ENCODE measurements at places on chromosomes 6 and 20.

GRCh38 chr6:114195631-114196403, 147.0 kb downstream of the HS3ST5 start:
- DNase-seq = no peak

DNA sequence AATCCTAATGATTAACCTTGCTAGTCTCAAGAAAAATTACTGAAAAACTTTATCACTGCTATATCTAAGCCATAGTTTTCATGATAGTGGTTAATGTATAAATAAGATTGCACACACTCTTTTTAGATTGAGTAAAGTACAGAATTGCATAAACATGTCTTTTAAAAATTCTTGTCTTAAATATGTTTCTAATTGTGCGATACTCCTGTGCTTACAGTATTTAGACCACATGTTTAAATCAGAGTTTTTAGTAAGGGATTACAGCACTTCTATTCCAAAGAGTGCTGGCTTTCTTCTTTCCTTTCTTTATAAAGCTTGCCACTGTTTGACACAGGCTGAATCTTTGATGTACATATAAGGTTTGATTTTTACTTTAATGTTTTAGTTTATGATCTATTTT, 36.8 kb upstream of the RGS17 start:
- DNase-seq = no peak

GRCh38 chr20:58349570-58349969, 39.5 kb upstream of the VAPB start:
- DNase-seq = peak; percentile 46

DNA sequence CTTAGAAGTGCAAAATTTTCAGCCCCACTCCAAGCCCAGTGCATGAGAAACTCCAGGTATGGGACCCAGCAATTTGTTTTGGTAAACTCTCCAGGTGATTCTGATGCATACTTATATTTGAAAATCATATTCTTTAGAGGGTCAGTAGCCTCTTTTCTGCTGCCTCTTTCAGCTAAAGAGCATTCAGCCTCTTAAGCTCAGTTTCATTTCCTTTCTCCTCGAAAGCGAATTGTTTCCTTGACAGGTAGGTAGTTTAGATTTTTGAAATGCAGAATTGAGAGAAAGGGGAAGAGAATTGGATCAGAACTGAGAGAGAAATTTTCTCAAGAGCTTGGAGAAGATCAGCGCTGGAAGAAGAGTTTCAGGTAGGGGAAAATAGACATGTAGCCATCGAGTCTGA, 995.8 kb upstream of the FLRT3 start:
- no peak for DNase-seq

DNA sequence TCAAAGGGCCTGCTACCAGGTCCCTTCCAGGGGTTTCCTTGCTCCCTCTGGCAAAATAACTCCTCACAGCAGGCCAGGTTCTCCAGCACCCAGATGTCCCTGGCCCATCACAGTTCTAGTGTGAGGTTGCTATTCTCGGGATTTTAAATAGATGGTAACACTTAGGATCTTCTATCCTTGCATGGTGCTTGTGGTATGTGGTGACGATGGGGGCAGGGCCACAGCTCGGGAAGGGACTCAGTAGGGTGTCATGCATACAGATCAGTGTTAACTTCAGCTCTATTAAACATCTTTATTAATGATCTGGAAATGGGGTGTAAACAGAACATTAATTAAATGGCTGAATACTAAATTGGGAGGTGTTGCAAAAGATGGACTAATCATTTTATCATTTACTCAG, 323.8 kb downstream of the QKI start:
- no peak for DNase-seq

DNA sequence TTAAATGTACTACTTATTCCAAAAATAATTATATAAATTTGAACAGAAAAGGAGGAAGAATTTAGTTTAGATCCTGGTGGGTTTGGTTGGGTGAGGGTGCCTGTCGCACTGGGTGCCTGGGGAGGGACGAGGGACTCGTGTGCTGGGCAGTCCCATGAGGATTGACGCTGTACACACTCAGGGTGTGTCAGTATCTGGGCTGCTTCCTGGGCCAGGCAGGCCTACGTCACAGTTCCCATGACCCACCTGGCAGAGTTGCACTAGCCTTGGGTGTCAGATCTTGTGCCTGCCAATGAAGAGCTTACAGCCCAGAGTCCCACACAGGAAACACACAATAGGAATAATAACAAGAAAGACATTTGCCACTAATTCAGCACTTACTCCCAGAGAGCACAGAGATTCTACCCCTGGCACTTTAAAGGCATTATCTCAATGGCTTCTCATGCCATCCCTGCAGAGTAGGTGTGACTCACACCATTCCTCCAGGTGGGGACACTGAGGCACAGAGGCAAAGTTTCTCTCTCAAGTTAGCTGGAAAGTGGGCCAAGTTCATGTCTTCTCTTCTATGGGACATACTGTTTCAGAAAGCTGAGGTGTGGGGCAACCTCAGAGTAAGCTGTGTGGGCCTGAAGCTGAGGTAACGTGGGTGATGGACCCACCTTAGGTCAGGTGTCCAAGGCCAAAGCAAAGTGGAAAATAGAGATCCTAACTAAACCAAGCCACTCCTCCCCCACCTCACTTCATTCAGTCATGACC, 1.3 kb upstream of the SDCBP2 start:
- no peak for DNase-seq

DNA sequence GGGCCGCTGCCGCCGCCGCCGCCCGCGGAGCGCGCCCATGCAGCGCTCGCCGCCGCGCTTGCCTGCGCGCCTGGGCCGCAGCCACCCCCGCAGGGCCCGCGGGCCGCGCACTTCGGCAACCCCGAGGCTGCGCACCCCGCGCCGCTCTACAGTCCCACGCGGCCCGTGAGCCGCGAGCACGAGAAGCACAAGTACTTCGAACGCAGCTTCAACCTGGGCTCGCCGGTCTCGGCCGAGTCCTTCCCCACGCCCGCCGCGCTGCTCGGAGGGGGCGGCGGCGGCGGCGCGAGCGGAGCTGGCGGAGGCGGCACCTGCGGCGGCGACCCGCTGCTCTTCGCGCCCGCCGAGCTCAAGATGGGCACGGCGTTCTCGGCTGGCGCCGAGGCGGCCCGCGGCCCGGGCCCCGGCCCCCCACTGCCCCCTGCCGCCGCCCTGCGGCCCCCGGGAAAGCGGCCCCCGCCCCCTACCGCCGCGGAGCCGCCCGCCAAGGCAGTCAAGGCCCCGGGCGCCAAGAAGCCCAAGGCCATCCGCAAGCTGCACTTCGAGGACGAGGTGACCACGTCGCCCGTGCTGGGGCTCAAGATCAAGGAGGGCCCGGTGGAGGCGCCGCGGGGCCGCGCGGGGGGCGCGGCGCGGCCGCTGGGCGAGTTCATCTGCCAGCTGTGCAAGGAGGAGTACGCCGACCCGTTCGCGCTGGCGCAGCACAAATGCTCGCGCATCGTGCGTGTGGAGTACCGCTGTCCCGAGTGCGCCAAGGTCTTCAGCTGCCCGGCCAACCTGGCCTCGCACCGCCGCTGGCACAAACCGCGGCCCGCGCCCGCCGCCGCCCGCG, 730 bp downstream of the INSM1 start:
- DNase-seq = no peak

GRCh38 chr20:53869466-53870258, 200.7 kb downstream of the BCAS1 start:
- DNase-seq = peak; percentile 49

Data from SW 1271 (cell line).